GM13977 (cell line): ENCODE measurements at places on chromosomes 7 and 10.

- no peak for DNase-seq
Observed at GRCh38 chr7:70654979-70655378, 477.0 kb upstream of the GALNT17 start.

DNA sequence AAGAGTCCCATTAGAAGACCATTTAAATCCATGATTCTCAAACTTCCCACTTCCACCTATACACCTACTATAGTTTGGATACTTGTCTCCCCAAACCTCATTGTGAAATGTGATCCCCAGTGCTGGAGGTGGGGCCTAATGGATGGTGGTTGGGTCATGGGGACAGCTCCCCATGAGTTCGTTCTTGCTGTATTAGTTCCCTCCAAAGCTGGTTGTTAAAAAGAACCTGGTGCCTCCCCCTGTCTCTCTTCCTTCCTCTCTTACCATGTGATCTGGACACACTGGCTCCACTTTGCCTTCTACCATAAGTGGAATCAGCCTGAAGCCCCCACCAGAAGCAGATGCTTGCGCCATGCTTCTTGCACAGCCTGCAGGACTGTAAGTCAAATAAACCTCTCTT lies 53.9 kb downstream of the WIPF3 start:
- DNase-seq: no peak

DNA sequence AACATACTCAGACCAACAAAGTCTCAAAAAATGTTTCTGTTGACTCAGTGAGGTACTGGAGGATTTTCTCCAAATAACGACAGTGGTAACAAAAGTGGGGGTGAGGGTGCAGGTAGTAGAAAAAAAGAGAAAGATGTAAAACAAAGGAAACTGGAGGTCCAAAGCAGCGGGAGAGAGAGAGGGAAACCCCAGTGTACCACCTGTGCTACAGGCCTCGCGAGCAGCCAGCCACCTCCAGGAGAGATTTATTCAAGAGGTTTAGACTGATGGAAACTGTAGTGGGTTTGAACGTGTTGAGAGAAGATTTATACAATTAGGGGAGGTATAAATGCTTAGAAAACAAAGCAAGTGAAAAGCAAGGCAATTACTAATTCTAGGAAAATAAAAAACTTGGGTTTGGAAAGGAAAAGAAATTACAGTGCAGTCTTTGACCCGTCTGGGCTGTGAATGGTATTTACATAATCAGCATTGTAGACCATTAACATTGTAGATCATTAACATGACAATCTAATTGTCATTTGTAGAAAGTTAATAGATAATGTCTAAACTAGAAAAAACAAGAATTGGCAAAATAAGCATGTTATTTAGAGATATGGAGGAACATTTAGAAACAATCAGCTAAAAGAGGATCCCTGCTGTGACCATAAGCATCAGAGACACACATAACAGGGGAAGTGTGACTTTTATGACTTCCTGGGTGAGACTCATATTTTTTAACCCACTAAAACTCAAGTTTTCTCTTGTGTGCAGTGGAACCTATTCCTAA lies 180.0 kb downstream of the RELN start:
- DNase-seq: no peak

DNA sequence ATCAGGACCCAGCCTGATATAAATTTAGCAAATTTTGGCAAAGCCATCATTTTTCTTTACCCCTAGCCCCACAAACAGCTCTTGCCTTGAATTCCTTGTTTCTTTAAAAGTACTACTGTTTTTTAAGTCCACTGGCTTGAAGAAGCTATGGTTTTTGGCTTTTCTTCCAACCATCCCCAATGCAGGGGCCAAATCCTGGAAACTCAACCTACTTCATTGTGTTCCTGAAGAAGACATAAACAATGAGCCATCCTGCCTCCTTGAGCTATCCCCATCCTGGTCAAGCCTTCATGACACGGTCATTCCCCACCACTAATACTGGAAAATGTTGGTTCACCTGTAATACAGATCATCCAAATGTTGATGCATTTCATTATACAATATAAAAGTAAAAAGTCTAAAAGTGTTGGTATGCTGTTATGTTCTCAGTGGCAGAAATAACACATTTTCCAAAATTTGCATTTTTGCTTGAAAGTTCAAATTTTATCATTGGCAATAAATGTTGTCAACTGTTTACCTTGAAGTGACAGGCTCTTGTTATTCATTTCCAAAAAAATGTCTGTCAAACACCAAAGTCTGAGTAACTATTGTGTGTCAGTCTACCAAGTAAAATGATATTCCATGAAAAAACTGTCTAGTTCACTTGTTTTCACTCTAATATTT lies 92.2 kb downstream of the DOCK4 start:
- no peak for DNase-seq

- DNase-seq: no peak
Observed at GRCh38 chr10:12484002-12484918, 134.9 kb downstream of the CAMK1D start.

DNA sequence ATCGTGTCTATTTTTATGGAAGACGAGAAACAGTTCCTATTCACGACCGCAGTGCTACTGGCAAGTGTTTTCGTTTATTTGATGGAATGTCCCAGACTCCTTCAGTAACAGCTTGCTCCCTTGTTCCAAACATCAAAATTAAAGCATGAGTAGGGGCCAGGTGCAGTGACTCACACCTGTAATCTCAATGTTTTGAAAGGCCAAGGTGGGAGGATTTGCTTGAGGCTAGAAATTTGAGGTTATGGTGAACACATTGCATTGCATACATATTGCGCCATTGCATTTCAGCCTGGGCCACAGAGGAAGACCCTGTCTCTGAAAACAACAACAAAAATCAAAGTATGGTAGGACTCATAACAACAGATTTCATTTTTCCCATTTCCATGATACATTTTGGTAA lies 22.8 kb downstream of the PTTG1IP2 start:
- no peak for DNase-seq

DNA sequence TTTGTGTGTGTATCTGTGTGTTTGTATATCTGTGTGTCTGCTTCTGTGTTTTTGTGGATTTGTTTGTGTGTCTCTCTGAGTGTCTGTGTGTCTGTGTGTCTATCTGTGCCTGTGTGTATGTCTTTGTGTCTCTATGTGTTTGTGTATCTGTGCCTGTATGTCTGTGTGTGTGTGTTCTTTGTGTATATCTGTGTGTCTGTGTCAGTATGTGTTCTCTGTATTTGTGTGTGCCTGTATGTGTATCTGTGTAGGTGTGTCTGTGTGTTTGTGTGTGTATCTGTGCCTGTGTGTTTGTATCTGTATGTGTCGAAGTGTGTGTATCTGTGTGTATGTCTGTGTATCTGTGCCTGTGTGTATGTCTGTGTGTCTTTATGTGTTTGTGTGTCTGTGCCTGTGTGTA lies 118.2 kb downstream of the SH2D4B start:
- no peak for DNase-seq

GRCh38 chr7:55550010-55550663 lies 22.2 kb downstream of the VOPP1 start:
- no peak for DNase-seq

DNA sequence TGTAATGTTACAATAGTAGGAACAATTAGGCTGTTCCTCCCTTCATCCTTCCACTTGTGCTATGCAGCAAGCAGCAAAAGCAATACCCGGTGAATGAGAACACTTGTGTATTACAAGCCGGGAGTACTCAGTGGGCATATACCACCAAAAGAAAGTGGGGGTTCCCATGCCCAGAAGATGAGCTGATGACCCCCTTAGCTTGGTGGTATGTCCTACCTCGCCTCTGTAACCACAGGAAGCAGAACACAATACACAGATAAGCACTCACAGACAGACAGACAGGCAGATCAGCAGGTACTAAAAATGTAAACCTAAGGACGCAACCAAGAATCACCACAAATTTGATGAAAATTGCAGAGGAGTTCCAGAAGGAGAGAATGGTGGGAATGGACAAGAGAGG lies 15.5 kb upstream of the KIF20B start:
- DNase-seq: no peak
